Stimulated activated CD8-positive, alpha-beta memory T cell treated with anti-CD3 and anti-CD28 coated beads, Interleukin-4, amount 100 ng/mL, for 1 hour (primary cell): ENCODE measurements at places on chromosomes 7 and 10.

- DNase-seq, result no peak
Measured at GRCh38 chr10:118712930-118713634, 41.7 kb downstream of the CACUL1 start.

DNA sequence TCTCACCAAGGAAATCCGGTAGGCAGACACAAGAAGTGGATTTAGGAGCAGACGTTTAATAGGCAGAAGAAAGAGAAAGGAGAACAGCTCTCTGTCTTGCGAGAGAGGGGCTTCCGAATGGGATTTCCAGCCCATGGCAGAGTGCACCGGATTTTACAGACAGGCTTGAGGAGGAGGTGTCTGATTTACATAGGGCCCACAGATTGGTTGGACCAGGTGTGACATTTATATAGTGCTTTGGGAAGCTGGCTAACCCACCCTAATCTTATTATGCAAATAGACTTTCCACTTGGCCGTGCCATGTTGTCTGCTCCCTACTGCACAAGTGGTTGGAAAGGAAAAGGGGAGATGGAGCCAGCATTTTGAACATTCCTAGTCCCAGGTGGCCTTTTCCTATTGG lies 57.8 kb downstream of the ANKMY2 start:
- DNase-seq, result no peak

- no peak for DNase-seq
Measured at GRCh38 chr7:15864626-15864991, 178.1 kb upstream of the MEOX2 start.

DNA sequence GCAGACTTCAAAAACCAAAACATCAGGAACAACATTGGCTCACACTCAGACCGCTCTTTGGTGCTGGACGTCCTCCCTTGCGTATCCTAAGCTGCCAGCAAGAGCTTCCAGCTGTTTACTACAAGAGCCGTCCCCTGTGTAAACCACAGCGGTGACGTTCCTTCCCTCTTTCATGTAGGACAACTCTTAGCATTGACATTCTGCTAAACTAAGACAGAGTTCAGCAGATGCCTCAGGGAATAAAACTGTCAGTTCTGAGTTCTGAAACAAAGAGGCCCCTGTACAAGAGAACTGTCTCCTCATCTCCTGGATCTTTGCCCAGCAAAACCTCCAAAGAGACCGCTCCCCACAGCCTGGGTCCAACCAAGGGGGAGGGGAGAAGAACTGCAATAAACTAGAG lies 57.8 kb upstream of the OPALIN start:
- no peak for DNase-seq

DNA sequence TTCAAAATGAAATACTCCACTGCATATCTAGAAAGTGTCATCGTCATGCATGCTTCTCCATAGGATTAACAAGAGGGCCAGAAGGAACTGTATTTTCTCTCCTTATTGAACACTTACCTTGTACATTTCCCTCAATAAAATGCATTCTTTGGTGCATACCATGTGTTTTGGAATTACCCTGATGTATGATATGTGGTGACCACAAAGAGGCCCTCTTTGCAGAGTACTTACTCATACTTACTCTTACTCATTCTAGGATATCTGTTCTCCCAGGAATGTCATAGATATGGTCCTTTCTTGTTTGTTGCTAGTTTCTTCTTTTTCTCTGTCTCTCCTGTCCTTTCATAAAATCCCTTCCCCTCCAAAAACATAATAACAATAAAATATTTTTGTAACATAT lies 1087.1 kb upstream of the POT1 start:
- DNase-seq, result no peak
